ENCODE measurements at places on chromosomes 5 and 9.

- no peak for DNase-seq
Measured at GRCh38 chr9:120791161-120791560, 2.1 kb downstream of the FBXW2 start.

DNA sequence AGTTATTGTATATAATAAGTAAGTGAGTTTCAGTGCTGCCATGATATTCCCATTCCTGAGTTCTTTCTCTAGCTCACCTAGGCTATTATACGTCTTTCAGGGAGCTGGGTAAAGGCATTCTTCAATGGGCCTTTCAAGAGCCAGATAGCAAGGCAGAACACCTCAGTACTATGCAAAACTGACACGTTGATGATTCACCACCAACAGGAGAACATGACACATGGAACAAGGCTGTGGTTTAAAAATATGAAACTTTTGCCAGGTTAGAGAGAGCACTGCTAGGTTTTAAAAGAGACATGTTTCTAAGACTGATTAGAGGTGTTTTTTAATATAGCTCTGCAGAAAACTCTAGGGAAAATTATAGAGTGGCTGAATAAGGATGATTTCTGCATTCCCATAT is 95.9 kb downstream of the UGCG start:
- DNase-seq: peak; percentile 57

GRCh38 chr5:106376522-106376921 is 1294.2 kb downstream of the EFNA5 start:
- no peak for DNase-seq

- no peak for DNase-seq
Measured at GRCh38 chr9:68771376-68771775, 66.3 kb downstream of the PIP5K1B start.

DNA sequence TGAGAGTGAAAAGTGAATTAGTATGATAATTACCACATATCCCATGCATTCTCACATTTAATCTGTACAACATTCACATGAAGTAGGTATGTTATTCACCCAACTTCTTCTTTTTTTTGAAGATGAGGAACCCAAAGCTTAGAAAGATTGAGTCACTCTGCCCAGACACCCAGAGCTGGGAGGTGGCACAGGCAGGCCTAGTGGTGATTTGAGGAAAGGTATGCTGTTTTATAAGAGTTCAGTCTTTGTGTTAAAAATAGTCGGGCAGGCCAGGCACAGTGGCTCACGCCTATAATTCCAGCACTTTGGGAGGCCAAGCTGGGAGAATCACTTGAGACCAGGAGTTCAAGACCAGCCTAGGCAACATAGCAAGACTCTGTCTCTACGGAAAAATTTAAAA is 285.3 kb downstream of the NR3C1 start:
- no peak for DNase-seq

GRCh38 chr5:140246378-140247122 is 56.4 kb downstream of the PFDN1 start:
- DNase-seq: peak; percentile 50

DNA sequence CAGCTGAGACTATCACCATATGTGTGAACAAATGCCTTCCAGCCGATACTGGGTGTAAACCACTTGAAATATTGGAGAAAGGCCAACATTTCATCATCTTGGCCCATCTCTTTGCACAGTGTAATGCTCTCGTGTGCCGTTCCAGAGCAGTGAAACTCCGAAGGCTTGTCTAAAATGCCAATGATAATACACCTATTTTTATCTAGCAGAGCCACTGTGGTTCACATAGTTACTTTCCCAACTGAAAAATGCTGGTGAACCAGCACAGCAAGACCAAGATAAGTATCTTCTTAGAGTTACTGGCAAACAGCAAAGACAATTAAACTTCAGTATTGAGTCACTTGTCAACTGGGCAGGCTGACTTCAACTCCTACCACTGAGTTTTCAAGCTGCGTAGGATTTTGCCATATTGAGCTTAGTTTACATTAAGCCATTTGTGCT is 379.9 kb upstream of the ACTBL2 start:
- no peak for DNase-seq

GRCh38 chr9:16628413-16628812 is 242.1 kb downstream of the BNC2 start:
- no peak for DNase-seq

DNA sequence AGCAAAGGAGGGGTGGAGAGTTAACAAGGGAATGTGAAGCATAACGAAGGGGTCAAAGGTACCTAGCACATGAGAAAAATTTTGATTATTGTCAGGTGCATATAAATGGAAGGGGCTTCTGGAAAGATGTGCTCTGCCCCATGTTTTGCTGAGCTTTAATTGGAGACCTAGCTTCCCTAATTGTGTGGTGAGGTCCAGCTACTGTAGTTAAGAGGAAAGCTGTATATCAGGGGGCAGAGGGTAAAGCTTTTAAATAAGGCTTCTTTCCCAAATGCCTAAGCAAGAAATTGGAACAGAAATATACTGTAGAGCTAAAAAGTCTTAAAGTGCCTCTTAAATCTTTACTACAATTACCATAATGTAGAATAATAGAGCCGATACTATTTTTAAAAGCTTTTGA is 267.2 kb downstream of the MAT2B start:
- no peak for DNase-seq

DNA sequence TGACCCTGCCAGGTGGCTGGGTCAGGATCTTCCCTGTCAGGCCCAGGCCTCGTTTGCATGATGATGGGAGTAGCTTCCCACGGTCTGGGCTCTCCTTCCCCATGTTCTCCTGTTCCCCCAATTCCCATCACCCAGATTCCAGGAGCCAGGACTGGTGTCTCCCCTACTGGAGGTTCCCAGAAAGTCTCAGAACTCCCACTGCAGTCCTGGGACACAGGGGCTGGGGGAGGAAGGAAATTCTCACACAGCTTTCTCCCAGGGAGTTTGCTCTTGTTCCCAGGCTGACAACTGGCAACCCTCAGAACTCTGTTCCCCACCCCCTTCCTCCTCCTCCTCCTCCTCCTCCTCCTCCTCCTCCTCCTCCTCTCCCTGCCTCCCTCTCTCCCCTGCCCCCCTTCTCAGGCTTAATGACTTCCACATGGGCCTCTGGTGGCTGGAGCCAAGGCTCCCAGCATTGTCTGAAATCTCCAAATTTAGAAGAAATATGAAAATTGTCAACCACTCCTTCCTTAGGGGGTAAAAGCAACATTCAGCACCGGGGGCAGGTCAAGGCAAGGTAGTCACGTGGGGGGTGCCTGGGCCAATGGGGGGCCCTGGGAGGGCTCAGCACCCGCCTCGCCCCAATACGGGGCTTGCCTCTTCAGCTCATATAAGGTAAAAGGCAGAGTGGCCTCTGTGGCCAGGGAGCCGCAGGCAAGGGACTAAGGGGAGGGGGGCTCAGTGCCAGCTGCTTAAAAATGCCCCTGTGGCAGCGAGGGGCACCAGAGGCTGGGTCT is 27.3 kb upstream of the IL17B start:
- no peak for DNase-seq

GRCh38 chr5:181184845-181185216 is 20.2 kb downstream of the TRIM7 start:
- no peak for DNase-seq

- DNase-seq: peak; percentile 13
Measured at GRCh38 chr9:68552700-68553476, 12.2 kb upstream of the TMEM252 start.

DNA sequence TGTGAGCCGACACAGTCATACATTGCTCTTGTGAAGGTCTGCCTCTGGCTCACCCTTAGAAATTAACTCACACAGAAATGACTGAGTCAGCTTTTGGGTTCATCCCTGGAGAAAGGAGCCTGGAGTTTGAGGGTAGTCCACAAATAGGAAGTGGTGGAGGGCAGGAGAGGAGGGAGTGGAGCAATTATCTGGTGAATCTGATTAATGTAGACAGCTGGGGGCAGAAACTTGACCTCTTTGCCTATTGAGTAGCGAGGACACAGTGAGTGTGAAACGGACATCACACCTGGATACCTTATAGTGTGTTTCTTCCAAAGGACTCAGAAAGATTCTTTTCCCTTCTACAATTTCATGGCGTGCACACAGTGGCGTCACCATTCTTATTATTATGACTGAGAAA is 48.5 kb upstream of the MSX2 start:
- DNase-seq: no peak

DNA sequence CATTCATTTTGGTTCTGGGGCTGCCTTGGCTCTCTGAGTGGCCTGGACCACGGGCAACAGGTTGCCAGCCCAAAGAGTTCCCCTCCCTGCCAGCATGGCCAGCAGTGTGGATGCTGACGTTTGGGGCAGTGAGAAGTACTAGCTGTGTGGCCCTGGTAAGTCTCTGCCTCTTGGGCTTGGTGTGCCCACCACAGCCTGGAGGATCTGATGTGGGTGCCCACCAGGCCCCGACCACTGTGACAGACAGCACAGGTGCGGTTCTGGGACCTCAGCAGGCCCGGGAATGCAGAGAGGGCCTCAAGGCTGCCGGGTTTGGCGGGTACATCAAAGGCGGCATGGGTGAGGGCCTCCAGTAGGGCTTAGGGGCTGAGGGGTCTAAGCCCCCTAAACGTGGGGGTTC is 33.6 kb upstream of the PITX1 start:
- no peak for DNase-seq

DNA sequence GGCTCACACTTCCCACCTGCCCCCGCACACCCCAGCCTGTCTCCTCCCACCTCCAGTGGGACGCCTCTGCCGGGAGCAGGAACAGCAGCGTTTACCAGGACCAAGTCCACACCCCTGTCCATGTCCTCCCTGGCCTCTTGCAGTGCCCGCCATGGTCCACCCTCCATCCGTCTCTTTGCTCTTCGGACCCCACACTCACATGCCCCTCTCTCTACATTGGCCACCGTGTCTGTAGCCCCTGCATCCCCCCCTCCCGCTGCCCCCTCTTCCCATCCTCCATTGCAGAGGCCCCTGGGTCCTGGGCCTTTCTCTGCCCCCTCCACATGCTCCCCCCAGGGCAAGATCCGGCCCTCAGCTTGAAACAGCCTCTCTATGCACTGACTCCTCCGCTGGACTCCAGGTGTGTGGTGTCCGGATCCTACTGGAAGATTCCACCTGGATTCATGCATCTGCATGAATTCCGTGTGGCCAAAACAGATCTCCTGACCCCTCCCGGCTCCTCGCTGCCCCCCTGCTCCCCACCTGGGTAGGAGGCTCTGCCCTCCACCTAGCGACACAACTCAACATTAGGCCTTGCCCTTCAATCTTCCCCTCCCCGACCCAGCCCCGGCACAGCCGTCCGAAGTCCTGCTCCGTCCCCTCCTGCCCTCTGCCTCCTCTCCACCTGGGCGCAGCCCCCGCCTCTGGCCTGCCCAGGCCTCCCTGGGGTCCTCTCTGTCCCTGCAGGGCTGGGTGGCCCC is 168.5 kb downstream of the OLFM1 start:
- DNase-seq: no peak

DNA sequence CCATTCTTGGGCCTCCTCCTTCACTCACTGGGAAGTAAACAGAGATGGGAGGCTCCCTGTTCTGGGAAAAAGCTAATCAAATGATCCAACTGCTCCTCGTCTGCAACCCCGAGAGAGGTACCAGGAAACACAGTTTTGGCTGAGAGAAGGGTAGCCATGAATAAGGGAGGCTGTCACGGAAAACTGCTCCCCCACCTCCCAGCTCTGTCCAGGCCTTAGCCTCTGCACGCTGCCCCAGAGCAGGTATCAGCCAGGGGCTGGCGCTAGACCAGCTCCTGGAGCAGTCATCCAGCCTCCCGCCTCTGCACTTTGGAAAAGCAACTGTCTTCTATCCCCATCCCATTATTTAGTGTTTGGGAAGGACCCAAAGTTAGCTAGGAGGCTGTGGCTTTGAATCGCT is 266.1 kb downstream of the NDUFS4 start:
- DNase-seq: no peak

DNA sequence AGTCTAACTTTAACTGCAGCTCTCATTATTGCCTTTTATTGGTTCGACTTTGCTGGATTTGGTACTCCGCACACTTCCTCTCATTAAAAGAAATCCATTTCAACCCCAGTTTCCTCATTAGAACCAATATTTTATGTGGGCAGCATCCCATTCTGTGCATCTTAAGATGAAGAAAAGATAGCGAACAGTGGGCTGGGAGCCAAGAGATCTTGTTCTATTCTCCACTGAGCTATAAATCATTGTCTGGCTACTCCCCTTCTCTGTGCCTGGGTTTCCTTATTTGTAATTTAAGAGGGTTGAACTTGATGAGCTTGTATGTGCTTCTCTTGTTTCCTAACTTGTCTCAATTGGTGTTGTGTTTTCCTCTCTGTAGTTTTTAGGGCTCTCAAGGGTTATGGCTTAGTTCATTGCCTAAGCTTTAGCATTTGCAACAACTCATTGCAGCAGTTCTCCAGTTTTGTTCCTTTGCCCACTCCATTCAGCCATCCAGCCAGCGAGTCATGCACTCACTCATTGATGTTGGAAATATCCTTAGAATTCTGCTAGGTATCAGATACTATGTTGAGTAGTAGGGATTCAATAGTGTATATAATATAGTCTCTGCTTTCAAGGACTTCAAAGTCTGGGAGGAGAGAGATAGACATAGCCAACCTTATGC is 273.3 kb upstream of the TNC start:
- DNase-seq: no peak

GRCh38 chr5:168174376-168174775 is 117.1 kb upstream of the WWC1 start:
- DNase-seq: no peak

DNA sequence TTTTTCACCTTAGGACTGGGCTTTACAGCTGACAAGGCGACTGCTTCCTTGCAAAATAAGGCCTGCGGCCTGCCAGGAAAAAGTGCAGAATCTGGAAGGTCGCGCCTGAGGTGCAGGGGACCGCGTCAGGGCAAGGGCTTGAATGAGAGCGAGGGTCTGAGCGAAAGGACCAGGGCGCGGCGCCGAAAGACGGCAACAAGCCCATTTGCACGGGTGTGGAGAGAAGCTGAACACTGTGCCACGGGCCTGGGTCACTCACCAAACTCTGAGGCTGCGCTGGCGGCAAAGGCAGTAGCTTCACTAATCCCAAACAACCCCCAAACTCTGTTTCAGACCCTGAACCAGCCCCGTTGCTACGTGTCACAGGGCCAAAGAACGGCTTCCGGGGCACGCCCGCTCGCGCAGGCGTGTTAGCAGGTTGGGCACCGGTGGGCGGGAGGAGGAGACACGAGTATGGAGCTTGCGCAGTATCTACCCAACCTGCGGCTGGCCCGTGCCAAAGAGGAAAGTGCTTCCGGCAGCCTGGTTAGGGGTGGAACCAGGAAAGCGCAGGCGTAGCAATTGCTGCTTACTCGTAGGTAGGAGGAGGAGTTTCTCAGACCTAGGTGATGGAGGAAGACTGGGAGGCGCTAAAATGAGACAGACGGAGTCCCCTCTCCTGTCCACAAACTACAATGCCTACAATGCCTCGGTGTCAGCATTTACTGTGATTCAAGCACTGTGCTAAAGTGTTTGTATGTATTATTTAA is at the start of the genes KCTD16 and YIPF5:
TSS of gene KCTD16 (plus strand) at position 598 of the 749 bp plus-strand sequence.
TSS of gene YIPF5 (minus strand) at position 384 of the 749 bp plus-strand sequence. CDS start 704 bp downstream, outside the sequence.
- DNase-seq: peak; percentile 81

- DNase-seq: no peak
Measured at GRCh38 chr9:106441283-106441682, 421.7 kb upstream of the ZNF462 start.

GRCh38 chr9:116576386-116576785 is 110.7 kb upstream of the TRIM32 start:
- no peak for DNase-seq

- DNase-seq: no peak
Measured at GRCh38 chr5:61559722-61560121, 227.7 kb downstream of the ZSWIM6 start.
